ENCODE measurements at places on chromosomes 6 and 20.

DNA sequence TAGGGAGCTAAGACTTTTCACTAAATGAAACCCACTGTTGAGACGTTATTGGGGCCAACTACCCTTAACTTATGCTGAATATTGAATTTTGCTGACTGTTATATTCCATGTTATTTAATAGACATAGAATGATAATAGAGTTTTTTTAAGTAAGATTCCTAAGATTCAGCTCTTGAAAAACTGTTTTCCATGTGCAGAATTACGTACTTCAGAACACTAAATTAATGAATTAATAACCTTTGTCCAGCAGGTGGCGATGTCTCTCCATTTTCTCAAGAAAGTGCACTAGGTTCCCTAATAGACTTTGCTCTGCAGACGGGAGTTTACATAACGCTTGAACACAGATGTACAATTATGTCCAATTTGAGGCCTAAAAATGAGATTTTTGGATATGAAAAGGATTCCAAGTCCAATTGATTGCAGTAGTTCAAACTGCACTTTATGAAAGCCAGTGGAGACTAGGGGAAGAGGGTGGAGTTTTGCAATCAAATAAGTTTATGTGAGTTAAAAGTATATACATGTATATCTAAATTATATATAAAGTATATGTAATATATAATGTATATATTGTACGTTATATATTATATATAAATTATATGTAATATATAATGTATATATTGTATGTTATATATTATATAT, 282.1 kb downstream of the UST start:
- peak; percentile 74 for DNase-seq

- no peak for DNase-seq
These were observed 28.1 kb upstream of the GJA10 start for GRCh38 chr6:89866024-89866678.

DNA sequence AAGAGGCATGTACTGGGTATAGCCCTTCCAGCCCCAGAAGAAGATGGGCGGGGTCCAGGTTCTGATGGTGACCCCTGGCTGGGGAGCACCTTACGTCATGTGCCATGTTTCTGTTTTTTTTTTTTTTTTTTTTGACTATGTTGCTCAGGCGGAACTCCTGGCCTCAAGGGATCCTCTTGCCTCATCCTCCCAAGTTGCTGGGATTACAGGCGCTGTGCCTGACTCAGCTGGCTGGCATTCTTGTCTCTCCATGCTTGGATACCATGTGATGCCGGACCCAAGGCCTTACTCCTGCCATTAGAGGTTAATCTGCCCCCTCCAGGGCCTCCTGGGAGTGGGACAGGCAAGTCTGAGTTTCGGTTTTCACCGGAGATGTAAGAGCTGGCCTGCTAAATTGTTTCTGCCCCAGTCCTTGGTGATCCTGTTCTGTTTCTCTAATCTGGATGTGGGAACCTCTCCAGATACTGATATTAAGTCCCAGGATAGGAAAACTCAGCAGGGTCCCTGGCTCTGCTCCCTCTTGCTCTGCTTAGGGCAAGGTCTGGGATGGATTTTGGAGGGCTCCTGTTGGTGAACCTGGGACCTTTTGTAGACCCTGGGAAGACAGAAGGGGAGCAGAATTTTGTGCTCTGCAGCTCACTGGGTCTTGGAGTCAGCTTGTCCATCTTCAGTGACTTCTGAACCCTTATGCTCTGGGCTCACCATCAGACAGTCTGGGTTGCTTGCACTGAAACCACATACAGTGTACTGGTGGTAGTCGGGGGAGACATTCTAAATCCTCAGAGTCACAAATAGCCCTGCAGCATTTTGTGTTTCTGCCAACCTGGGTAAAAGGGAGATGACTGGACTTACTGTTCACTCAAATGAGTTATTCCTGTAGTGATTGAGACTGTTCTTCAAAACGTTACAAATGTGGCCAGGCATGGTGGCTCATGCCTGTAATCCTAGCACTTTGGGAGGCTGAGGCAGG, 45.1 kb downstream of the PTK7 start:
- no peak for DNase-seq

- no peak for DNase-seq
These were observed 47.1 kb upstream of the FAM184A start for GRCh38 chr6:119125576-119125975.

GRCh38 chr6:158205169-158205944, 37.2 kb downstream of the GTF2H5 start:
- no peak for DNase-seq

- no peak for DNase-seq
These were observed 33.6 kb downstream of the VGLL2 start for GRCh38 chr6:117298941-117299340.

DNA sequence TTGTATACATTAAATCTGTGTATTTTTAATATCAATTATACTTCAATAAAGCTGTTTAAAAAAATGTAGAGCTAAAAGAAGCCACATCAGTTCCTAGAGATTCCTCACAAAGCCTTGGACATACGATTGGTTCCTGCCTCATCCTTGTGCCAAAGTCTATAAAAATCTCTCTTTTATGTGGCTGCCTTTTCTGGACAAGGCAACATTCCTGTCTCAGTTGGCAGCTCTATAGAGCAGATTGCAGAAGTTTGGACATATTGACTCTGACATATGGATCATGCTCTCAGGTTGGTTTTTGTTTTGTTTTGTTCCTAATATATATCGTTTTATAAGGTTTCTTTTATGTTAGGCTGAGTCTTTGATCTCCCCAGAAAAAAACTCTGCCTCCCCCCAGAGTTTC, 148.9 kb downstream of the MAFB start:
- DNase-seq = no peak

DNA sequence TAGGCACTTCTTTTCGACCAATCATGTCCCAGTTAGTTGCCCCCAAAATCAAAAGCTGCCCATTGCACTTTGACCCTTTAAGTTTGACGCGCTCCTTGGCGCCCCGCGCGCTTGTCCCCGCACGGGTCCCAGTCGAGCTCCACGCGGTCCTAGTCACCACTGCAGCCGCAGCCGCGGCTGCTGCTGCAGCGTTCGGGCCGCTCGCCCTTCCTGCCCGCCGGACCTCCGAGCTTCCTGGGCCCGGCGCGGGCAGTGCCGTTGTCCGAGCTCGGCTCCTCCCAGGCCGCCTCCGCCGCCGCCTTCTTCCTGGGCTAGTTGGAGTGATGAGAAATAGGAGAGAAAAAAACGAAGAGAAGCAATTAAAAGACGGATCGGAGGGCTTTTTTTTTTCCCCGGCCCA, 185.7 kb upstream of the COL21A1 start:
- DNase-seq = no peak

DNA sequence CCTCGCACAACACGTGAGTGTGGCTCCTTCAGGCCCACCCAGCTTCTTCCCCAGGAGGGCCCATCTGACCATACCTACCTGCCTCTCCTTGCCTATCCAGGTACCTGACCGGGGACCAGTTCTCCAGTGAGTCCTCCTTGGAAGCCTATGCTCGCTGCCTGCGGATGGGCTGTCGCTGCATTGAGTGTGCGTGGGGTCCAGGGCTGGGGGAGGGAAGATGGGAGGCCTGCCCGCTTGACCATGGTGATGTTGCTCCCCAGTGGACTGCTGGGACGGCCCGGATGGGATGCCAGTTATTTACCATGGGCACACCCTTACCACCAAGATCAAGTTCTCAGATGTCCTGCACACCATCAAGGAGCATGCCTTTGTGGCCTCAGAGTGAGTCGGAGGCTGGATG, 26.5 kb downstream of the PLCG1 start:
- no peak for DNase-seq

GRCh38 chr6:1013656-1014430, 298.1 kb upstream of the FOXQ1 start:
- DNase-seq = no peak

- no peak for DNase-seq
These were observed 80.7 kb downstream of the HIVEP1 start for GRCh38 chr6:12092762-12093161.

- DNase-seq = no peak
These were observed 18.4 kb downstream of the UBE3D start for GRCh38 chr6:83047065-83047754.

GRCh38 chr20:21796059-21796458, 90.6 kb downstream of the PAX1 start:
- DNase-seq = no peak

DNA sequence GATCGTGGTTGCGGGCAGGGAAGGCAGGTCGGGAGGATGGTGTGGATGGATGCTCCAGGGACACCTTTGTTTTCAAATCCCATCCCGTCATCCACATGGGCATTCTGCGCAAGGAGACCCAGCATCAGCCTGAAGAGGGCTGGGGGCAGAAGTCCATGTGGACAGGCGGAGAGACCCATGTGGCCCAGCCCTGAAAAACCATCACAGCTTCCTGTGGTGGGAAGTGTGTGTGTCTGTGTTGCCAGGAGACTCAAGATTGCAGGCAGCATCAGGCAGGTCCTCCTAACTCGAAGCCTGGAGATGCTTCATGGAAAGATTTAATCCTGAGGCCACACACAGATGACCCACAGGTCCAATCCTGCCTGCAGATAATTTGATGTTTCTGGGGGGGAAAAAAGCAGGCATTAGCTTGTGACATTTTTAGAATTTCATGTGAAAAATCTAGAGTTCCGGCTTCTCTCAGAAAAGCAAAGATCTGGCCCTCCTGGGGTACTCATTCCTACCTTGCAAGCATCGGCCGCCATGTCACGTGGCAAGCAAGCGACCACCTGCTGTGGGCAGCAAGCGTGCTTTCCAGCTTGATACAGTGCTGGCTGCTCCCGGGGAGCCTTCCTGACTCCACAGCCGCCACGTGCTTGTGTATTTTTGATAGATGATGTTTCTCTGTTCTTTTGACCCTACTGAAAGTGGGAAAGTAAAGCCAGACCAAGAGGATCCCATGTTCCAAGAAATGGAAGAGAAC, 25.8 kb downstream of the BCAS4 start:
- no peak for DNase-seq

DNA sequence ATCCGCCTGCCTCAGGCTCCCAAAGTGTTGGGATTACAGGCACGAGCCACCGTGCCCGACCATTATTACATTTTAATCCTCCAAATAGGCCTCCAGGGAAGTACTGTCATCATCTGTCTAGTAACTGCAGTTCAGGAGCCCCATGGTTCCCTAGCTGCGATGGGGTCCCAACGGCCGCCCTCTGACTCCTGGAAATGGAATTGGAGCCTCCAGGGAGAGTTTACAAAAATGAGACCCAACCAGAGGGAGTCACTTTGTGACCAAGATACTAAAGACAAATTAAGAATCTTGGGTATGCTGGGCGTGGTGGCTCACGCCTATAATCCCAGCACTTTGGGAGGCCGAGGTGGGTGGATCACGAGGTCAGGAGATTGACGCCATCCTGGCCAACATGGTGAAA, 36.7 kb downstream of the TFAP2C start:
- no peak for DNase-seq

DNA sequence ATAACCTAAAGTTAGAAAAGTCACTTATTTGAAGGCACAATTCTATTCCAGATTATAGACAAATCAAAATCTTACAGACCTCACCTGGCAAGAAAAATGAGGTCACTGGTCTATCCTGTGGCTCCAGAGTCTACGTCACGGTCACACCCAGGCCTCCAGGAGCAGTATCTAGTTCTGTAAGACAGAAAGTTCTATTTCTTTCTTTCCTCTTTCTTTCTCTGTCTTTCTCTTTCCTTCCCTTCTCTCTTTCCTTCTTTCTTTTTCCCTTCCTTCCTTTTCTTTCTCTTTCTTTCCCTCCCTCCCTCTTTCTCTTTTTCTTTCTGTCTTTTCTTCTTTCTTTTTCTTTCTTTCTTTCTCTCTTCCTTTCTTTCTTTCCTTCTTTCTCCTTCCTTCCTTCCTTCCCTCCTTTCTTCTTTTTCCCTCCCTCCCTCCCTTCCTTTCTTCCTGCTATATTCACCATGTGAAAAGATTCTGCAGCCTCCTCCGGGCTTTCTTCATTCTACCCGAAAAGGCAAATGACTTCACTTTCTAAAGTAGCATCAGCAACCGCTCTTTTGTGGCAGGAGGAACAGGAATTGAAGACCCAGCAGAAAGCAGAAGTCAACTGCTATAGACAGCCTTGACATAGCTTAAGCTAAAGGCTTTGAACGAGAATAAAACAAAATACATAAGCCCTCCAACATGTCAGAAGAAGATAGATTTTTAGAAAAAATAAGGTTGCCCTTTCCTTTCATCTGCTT, 83.9 kb upstream of the SIRPG start:
- no peak for DNase-seq

DNA sequence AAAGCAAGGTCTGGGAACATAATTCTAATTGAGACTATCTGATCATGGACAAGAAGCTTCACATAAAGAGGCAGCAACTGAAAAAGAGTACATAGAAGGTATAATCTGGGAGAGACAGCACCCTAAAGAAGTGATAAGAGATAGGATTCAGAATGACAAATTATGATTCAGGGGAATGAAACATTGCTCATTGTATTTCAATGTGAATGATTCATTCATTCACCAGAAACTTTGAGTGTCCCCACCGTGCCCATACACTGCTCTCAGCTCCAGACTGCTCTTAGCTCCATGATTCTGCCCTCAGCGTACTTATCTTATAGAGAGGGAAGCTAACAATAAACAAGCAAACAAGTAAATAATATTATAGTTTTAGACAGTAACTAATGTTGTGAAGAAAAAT, 329.3 kb upstream of the IRAK1BP1 start:
- no peak for DNase-seq

DNA sequence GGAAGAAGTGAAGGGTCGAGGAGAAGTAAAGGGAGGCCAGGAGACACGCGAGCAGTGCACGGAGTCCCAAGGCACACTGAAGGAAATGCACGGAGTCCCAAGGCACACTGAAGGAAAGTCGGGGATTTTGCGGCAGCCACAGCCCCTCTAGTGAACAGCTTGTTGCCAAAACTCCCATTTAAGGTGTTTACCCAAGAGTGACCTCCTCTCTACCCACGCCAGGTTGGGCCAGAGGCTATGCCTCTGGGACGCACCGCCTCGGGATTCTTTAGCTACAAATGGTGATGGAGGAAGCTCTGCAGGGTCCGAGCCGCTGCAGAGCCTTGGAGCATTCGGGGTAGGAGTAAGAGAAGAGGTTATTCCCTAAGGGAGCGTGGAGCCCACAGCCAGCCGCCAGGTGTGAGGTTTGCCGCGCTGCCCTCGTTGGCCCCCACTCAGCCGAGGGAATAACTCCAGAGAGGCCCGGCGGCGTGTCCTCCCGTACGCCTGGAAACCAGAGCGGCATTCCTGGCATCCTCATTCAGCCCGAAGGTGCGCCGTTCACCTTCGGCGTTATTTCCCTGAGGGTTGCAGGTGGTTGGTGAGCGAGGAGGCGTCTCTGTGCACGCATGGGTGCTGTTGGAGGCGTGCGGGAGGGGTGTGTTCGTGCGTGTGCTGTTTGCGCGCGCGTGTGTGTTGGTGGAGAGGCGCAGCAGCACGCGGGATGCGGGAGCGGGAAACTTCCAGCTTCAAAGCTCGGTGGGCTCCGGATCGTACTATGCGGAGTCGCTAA, 3.4 kb upstream of the MAFB start:
- no peak for DNase-seq

Measured in thymus (tissue), 14 donors.